ENCODE measurements at places on chromosomes 5 and 9.

DNA sequence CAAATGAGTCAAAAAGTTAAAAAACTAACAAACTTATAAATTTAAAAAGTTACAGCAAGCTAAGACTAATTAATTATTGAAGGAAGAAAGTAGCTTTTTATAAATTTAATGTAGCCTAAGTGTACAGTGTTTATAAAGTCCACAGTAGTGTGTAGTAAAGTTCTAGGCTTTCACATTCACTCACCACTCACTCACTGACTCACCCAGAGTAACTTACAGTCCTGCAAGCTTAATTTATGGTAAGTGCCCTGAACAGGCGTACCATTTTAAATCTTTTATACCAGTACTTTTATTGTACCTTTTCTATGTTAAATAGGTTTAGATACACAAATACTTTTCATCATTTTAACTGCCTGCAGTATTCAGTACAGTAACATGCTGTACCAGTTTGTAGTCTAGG is 80.0 kb upstream of the C9orf72 start:
- no peak for DNase-seq

GRCh38 chr9:134738869-134739659 is 97.5 kb downstream of the COL5A1 start:
- peak; percentile 69 for DNase-seq

- DNase-seq, result no peak
Measured at GRCh38 chr9:270657-271237, 56.1 kb downstream of the DOCK8 start.

GRCh38 chr9:98899408-98900056 is 44.2 kb upstream of the COL15A1 start:
- peak; percentile 21 for DNase-seq

DNA sequence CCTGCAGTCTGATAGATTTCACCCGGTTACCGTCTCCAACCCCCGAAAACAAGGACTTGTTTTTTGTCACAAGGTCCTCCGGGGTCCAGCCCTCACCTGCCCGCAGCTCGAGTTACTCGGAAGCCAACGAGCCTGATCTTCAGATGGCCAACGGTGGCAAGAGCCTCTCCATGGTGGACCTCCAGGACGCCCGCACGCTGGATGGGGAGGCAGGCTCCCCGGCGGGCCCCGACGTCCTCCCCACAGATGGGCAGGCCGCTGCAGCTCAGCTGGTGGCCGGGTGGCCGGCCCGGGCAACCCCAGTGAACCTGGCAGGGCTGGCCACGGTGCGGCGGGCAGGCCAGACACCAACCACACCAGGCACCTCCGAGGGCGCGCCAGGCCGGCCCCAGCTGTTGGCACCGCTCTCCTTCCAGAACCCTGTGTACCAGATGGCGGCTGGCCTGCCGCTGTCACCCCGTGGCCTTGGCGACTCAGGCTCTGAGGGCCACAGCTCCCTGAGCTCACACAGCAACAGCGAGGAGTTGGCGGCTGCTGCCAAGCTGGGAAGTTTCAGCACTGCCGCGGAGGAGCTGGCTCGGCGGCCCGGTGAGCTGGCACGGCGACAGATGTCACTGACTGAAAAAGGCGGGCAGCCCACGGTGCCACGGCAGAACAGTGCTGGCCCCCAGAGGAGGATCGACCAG is 121.3 kb downstream of the DAB2IP start:
- DNase-seq, result peak; percentile 70

- DNase-seq, result no peak
Measured at GRCh38 chr9:71681708-71682272, 86.5 kb downstream of the CEMIP2 start.
